Esophagus squamous epithelium (tissue), 5 donors: ENCODE measurements at places on chromosomes 3 and 15.

DNA sequence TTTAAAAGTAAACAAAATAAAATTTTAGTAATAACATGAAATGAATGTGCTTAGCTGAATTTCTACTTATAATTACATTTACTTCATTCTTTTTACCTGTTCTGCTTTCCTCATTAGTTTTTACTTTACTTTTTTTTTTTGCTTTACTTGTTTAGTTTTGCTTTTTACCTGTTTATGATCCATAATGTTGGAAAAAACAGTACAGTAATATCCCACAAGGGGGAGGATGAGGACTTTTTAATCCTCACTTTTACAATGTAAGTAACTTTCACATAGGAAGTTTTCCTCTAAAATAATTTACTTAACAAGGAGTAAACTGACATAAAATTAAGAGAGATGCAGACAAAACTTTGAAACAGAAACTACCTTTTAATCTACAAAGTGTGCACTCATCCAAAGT, 268.7 kb downstream of the TBC1D5 start:
- no peak for DNase-seq

DNA sequence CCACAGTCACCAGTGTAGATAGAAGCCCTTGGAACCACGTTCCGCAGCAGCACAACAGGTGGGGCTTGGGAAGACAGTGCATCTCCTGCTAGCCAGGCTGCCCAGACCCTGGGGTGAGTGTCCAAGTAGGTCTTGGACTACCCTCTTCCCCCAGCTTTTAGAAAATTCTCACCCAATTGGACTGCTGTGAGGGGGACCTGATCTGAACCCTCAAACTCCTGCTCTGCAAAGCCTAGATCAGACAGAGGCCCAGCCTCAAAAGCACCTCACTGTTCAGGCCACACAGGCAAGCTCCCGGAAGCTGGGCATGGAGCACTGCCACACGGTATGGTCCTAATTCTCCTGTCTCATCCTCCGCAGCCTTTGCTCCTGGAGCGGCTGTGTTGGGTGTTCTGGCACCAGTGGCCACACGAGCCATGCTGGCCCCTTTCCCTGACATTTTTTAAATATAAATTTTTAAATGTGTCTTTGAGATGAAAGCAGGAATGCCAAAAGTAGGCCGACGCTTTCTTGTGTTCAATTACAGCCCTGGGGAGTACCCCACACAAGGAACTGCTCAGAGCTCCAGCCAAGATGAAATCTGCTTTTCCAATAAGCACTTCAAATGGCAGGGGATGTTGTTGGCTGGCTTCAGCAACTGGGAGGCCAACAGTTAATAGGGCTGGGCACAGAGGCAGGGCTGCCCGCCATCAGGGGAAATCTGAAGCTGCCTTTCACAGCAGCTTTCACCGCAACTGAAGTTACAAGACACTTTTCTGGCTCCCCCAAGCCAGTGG, 40.9 kb downstream of the CPN2 start:
- no peak for DNase-seq

- DNase-seq: no peak
Observed at GRCh38 chr3:120402257-120402656, 48.5 kb downstream of the FSTL1 start.

- no peak for DNase-seq
Observed at GRCh38 chr3:141346007-141346406, 22.3 kb upstream of the ZBTB38 start.

GRCh38 chr15:101088271-101088670, 163.6 kb downstream of the CHSY1 start:
- DNase-seq: no peak

GRCh38 chr3:98874602-98875249, 26.8 kb downstream of the DCBLD2 start:
- DNase-seq: no peak

DNA sequence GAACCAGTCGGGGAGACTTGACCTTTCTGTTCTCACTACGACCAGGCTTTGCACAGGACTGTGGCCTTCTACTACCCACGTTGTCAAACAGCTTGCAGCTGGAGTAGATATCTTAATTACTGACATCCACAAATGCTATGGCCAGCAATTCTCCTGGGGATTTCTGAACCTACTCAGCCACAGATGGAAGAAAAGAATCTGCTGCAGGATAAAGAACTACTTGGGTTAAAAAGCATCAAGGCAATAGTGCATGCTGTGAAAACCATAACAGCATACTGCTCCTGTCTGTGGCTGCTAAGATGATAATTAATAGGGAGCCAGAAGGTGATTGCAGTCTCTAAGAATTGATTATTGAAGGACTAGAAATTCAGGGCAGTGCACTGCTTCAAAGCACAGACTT, 859.2 kb upstream of the SEMA6D start:
- DNase-seq: no peak

DNA sequence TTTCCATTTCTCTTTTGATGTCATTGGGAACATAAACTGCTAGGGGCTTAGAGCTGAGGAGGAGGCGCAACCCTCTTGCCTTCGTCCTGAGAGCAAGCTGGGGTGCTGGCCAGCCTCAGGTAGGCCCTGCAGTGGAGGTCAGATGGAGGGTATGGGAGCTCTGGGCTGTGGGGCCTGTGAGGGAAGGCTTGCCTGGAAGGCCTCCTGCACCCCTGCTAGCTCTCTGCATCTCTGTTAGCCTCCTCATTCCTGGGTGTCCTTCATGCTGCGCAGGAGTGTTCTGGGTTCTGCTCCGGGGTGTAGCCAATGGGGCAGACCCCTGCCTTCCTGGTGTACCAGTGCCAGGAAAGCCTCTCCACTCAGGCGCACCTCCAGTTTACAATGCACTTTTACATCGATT, 11.8 kb downstream of the GP5 start:
- DNase-seq: no peak

- DNase-seq: no peak
Observed at GRCh38 chr15:93231261-93231925, 142.4 kb upstream of the RGMA start.

DNA sequence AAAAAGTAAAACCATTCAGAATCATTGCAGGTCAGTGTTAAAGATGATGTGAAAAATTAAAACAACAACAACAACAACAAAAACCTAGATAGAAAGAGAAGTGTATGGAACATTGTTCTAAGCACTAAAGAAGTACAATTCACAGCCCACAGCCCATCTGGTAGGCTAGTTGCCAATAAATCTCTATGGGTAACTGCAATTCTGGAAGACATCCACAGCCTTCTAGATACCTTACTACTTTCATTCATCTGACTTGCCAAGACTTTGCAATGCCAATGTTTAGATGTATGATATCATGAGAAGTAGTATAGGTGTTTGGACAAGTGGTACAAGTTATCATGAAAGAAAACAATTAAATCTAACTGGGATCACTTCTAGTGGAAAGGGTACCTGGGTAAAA, 198.6 kb downstream of the VGLL3 start:
- DNase-seq: no peak

GRCh38 chr3:4493941-4494894, 1.1 kb downstream of the ITPR1 start:
- DNase-seq: no peak

DNA sequence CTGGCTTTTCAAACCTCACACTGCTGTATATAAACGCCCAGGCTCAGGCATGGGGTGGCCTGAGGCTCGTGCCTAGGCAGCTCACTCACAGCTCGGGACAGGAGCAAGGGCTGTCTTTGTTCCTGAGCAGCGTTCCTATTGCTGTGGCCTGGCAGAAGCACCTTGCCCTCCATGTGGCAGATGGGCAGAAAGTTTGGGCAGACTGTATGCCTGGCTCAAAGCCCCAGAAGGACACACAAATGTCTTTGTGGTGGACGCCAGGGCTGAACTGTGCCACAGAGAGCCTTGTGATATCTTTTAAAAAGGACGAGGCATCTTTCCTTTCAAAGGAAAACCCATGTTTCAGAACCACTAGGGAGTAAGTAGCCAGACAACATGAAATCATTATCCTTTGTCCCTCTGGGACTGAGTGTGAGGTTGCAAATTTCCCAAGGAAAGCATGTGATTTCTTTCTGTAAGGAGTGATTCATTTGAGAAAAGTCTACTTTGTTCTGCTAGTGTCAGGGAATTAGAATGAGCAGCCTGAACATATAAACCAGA, 29.3 kb upstream of the UBE2E1 start:
- no peak for DNase-seq

- DNase-seq: no peak
Observed at GRCh38 chr3:119831941-119832371, 50.1 kb downstream of the NR1I2 start.

DNA sequence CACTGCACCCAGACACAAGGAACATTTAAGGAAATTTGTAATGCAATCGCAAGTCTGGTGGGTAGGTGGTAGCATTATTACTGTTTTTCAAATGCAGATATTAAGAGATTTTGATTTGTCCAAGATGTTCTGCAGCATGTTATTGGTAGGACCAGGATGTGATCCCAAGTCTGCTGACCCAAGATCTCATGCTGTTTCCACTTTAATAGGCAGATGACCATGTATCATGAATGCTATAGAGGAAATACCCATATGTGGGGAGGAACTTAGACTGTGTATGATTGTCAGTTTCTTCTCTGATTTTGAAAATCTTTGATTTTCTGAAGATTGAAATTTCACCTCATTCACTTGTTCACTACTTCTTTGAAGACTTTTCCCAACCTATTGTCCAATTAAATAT, 28.7 kb downstream of the ATP6V1A start:
- DNase-seq: no peak

DNA sequence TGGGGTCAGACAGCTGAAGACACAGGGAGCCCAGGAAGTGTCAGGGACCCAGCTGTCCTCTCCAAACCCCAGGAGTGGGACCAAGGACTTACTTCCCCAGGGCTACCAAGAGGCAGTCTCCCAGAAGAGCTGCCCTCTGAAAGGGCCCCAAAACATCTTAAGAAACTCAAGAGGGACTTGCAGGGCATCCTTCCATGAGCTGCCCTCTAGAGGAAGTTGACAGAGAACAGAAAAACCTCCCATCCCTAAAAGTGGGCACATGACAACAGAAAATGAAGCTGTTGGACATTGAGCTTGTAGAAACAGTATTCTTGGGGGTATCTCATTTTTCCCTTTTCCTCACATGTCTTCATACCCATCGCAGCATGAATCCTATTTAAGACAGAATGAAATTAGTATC, 58.9 kb downstream of the MECOM start:
- DNase-seq: no peak

DNA sequence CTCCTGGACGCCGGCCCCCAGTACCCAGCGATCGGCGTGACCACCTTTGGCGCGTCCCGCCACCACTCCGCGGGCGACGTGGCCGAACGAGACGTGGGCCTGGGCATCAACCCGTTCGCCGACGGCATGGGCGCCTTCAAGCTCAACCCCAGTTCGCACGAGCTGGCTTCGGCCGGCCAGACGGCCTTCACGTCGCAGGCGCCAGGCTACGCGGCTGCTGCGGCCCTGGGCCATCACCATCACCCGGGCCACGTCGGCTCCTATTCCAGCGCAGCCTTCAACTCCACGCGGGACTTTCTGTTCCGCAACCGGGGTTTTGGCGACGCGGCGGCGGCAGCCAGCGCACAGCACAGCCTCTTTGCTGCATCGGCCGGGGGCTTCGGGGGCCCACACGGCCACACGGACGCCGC, 956 bp downstream of the ZIC1 start:
- no peak for DNase-seq

- DNase-seq: no peak
Observed at GRCh38 chr3:185931777-185932612, 5.8 kb downstream of the TRA2B start.

- no peak for DNase-seq
Observed at GRCh38 chr15:36407647-36408046, 171.8 kb upstream of the CDIN1 start.

- DNase-seq: no peak
Observed at GRCh38 chr3:185825639-185826481, 1.0 kb upstream of the IGF2BP2 start.

DNA sequence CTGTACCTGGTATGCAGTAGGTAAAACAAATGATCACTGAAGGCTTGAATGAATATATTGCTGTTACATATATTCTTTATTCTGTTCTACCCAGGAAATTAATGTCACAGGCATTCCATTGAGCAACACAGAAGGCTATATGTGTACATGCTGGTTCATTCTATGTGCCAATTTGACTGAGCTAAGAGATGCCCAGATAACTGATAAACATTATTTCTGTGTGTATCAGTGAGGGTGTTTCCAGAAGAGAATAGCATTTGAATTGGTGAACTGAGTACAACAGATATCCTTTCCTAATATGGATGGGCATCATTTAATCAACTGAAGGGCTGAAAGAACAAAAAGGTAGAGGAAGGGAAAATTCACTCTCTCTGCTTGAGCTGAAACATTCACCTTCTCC, 886.8 kb downstream of the FHIT start:
- DNase-seq: no peak
